Kidney capillary endothelial cell (primary cell): ENCODE measurements at places on chromosomes 3 and 15.

- no peak for DNase-seq
Measured at GRCh38 chr3:137171834-137172603, 214.2 kb downstream of the IL20RB start.

- DNase-seq: no peak
Measured at GRCh38 chr3:171365489-171365888, 94.7 kb downstream of the TNIK start.

- no peak for DNase-seq
Measured at GRCh38 chr15:44542596-44542995, 5.6 kb downstream of the EIF3J start.

GRCh38 chr15:64895285-64896065, 16.2 kb upstream of the ANKDD1A start:
- no peak for DNase-seq

GRCh38 chr3:15384510-15385237, 42.7 kb downstream of the METTL6 start:
- DNase-seq: no peak

GRCh38 chr3:147812186-147812911, 403.2 kb downstream of the ZIC1 start:
- peak; percentile 87 for DNase-seq

DNA sequence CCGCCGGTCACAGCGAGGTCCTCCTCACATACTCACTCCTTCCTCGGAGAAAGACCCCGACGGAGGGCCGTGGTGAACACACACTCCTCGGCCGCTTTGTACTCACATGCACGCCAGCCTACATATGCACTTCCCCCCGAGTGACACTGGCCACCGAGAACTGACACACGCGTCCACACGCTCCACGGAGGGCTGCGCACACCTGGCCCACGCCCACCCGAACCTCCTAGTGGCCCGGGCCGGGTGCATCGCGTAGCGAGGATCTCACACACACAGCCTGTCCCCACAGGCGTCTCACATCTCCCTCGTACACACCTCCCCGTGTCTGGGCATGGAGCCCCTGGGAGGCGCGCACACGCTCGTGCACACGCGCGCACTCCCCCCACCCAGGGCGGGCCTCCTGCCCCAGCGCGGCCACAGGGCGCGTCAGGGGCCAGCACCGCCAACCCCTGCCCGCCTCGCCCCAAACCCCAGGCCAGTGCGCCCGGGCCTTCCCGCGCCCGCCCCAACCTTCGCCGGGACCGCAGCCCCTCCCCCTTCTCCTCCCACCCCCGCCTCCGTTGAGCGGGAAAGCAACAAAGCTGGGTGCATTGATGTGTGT, 411 bp upstream of the C3orf70 start:
- DNase-seq: no peak

DNA sequence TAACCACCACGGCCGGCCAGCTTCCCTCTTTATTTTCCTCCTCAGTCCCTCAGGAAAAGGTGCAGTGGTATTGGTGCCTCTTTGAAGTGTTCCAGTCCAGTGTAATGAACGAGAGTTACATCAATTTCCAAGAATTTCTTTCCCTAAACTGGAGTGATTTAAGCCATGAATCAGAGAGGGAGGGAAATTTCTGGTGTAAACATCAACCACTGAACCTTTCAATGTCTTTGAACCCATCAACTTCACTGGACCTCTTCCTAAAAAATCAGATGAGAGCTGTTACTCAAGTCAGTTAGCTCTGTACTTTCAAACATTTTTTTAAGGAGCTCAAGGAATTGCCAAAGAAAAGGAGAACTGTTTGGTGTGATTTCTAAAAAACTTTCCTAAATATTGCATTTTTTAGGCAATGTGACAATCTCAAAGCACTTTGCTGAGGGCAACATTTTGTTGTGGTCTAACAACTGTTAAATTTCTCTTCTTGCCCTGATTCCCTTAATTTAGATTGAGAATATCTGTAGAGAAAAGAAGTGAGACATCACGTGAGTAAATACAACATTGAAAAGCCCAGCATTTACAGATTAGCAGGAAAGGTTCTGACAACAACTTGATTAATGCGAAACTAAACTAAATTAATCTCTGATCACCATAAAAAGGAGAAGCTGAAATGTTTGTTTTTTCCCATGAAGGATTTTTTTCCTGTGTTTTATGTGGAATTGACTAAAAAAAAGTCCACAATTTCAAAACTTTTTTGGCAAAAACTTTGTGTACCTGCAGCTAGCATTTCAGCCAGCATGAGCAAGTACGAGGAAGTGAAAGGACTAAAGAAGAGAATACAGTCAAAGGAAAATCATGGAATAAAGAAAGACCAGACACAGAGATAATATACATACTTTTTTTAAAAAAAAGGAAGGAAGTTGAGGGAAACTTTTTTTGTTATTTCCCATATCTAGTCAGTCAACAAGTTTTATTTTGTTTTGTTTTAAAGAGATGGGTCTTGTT, 9.1 kb upstream of the DAZL start:
- DNase-seq: no peak

GRCh38 chr15:101277943-101278564, 769 bp upstream of the SELENOS start:
- DNase-seq: no peak

DNA sequence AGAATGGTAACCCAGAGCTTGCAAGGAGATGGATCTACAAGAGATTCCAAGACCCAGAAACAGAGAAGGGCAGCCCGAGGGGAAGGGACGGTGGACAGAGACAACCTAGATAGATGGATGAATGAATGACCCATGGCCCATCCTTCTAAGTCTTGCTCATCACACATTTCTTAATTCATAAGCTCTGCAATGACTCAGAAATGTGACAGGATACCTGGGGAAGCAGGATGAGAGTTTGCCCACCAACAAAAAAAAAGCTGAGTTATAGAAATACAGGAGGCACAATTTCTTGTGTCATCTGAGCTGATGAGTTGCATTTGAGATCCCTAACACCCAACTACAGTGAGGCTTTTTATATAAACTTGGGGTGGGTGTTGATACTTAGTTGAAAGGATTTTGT, 76.6 kb downstream of the CNTN3 start:
- DNase-seq: no peak

DNA sequence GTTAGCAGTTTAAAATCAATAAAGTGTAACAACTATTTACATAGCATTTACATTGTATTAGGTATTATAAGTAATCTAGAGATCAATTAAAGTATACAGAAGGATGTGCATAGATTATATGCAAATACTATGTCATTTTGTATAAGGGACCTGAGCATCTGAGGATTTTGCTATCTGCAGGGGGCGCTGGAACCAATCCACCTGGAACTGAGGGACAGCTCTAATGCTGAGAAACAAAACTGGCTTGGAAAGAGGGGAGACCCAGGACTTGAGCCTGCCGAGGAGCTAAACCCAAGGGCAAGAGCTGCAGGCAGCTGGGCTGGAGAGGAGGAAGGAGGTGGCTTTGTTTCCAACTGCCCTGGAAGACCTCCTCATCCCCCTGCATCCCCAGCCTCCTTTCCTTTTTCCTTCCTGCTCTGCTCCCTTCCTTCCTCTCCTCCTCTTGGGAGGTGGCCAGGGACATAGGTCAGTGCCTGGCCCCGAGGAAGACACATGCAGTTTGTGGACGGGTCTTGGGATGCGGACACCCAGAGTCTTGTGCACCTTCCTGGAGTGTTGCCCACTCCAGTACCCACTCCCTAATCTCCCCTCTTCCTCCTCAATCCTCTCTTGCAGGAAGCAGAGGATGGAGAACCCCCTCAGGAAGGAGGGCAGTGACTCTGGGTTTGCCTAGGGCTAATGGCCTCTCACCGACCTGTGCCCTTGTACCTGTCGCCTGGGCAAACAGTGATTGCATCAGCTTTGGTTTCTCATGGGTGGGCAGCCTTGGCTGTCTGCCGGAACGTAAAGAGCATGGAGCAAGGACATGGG, 825 bp upstream of the RTP3 start:
- DNase-seq: no peak

DNA sequence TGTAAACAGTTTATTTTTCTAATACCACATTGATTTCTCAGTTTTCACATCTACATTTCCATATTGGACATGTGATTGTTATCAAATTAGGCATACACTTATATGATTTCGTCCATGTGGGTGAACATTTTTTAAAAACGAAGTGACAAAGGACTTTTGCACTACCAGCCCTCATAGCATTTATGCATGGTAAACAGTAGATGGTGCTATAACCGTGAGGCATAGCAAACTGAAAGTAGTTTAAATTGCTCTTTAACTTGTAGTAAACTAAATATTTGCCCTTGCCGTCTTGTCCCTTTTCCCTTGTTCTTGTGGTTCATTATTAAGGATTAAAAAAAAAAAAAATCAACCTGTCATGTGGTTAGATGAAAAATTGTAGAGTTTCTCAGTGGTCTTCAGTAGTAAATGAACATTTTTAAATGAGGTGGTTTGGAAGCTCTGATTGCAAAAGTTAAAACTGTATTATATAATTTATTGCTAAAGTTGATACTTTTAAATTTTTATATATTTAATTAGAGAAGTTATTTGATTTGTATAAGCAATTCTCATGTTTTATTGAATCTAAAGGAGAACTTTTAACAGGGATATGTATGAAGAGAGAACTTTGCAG, 24.0 kb downstream of the STX19 start:
- peak; percentile 68 for DNase-seq

GRCh38 chr3:112806903-112807302, 39.8 kb downstream of the CD200R1L start:
- no peak for DNase-seq

- no peak for DNase-seq
Measured at GRCh38 chr3:30426293-30426993, 180.0 kb upstream of the TGFBR2 start.

- no peak for DNase-seq
Measured at GRCh38 chr3:45816544-45816943, 20.2 kb upstream of the SLC6A20 start.

- DNase-seq: peak; percentile 97
Measured at GRCh38 chr3:112097378-112097777, 11.2 kb downstream of the C3orf52 start.

DNA sequence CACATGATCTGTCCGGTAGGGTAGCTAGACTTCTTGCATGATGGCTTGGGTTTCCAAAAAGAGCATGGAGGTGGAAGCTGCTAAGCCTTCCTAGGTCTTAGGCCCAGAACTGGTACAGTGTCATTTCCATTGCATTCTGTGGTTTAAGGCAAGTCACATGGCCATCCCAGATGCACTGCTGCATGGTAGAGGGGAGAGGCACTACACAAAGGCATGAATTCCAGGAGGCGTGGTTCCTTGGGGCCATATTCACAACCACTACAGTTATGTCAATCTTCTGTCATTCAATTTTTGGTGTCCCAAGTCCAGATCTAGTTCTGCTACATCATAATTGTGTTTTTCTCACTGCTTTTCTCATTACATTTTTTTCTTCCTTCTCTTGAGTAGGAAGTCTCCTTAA, 122.2 kb upstream of the CHRM5 start:
- no peak for DNase-seq
